ENCODE measurements at places on chromosomes 3 and 15.

DNA sequence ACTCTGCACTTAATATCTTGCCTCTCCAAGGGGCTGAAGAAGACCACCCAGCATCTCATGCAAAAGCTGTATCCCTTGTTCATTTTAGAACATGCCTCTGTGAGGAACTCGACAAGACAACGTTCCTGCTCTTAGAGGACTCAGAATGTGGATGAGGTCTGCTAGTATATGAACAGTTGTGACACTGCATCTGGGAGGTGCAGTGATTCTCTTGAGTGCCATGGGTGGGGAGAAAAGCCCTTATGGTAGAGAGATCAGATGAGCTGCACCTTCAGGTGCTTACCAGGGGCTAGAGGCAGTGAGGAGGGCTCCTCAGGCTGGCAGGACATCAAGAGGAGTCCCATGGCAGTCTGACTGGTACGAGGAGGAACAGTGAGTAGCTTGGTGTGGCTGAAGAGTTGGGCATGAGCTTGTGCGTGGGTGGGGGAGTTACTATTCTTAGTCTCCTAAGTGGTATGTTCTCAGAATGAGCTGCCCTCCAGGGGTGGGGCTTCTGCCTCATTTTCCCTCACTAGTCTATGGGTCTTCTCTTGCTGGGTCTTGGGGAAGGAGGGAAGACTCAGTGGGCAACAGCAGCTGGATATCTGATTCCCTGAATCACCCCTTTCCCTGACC is 56.7 kb upstream of the ATP2B2 start:
- DNase-seq: no peak

DNA sequence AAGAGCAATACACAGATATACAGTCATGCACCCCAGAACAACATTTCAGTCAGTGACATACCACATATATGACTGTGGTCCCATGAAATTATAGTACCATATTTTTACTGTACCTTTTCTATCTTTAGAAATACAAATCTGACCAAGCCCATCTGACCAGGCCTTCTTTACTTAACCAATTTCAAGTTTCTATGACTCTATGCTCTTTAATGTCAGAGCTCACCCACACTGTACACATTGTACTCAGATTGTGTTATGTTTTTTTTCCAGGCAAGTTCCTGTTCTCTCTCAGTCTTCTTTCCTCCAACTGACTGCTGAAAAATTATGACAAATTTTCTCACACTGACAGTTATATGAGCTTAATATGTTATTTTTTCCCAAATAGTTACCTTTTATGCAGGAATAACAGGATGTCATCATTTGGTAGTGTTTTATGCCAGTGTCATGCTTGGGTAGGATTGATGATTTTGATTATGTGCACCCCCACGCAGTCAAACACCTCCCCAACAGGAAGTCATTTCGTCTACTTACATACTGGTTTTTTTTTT is 8.0 kb upstream of the CBLB start:
- DNase-seq: no peak

DNA sequence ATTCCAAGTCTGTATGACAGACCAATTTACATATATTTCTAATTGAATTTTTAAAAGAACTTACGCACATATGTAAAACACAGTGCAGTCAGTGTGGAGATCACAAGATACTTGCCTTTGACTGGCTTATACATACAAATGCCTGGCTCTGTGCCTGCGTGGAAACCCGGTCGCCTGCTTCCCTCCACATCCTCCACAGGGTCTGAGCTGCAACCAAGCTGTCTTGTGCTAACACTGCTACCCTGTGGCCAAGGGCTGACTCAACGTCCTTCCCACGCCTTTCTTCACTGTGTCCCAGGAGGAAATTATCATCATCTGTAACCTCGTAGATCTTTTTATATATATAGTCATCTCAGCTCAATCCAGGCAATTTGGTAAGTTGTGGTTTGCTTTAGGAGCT is 117.0 kb downstream of the WNT7A start:
- DNase-seq: no peak

GRCh38 chr3:45571969-45572368 is 22.6 kb upstream of the LIMD1 start:
- DNase-seq: no peak

DNA sequence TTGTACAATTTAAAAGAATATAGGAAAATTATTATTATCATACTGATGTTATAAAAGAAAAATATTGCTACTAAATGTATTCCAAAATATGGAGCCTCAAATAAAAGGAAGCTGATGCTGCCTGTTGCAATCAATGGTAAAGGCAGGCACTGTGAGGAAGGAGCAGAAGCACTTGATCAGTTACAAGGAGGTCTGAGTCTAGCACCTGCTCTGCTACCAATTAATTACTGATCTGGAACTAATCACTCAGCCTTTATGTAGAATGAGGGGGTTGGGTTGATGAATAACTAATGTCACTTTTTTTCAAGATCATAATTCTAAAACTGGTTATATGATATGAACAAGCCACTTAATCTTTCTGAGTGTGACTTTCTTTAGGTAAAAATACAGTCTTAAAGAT is 5.5 kb downstream of the ADGRG7 start:
- no peak for DNase-seq

DNA sequence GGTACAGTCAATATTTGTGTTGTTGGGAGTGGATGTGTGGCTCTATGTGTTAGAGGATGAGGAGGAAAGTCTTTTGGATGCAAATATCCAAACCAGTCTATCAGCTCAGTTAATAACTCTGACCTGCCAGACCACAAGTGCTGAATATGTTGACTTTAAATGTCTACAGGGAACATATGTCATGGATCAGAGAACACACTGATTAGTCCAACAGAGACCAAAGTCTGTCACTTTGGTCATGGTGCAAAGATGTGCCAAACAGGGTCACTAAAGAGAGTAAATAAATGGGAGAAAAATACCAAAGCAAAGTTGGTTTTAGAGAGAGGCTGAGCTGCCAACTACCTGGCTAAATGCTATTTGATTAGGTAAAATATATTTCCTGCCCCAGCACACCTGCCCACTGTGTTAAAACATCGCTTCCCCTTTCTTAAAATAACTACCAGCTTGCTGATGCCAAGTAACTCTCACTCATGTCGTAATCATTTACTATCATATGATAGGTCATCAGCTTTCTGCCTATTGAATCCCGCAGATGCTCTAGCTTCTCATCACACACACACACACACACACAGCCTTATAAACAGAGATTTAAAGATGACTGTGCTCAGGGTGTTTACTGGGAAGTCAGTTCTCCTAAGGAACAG is 173.3 kb downstream of the PDZRN3 start:
- DNase-seq: no peak

GRCh38 chr15:91435113-91435512 is 335.1 kb downstream of the SV2B start:
- no peak for DNase-seq

DNA sequence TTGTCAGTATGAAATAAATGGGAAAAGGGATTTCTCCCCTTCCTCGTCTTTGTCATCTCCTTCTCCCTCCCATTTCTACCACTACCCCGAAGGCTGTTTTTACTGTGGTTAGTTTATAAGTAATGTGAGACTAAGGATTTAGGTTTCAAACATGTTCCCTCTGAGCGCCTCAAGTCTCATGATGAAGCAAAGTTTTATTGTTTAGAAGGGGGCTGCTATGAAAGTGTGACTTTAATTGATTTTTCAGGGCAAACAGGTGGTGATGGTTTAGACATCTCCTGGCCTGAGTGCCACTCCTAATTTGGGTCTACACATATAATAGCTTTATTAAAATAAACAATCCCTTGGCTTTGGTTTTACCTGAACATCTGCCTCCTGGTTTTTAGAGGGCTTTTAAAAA is 185.5 kb downstream of the MCTP2 start:
- no peak for DNase-seq

GRCh38 chr3:125179143-125179883 is 33.2 kb downstream of the SLC12A8 start:
- no peak for DNase-seq

DNA sequence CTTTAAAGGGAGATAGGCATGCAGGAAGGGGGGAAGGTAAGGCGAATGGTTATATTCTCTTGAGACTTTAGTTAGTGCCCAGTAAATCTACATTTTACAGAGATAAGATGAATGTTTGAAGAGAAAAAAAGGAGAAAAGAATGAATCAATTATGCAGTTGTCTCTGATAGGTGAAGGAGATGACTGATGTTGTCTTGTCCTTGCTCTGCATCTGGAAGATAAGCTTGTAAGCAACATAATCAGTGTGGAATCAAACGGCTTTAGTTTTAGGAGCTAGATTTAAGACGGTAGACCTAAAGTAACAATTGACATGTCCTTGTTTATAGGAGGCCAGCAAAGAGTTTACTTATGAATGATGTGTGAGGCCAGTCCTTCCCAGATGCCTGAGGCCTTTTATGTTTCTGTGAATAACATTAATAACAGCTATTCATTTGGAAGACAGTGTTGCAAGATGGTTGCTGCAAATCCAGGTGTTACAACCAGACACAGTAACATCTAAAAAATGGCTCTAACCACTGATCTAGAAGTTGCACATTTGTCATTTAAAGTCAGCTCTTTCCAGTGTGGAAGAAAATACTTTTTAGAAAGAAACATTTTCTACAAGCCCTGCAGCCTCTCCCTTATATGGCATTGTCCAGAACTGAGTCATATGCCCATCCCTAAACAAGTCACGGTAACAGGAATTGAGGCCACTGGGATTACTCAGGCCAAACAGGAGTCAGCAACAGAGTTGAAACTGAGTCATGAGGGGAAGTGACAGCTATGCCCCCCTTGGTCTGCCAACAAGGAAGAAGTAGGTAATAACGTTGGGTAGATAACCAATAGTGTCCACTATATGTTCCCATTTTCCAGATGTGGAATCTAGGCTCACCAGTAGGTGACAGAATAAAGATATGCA is 77.5 kb upstream of the FBN1 start:
- no peak for DNase-seq

All from stimulated activated CD8-positive, alpha-beta memory T cell treated with anti-CD3 and anti-CD28 coated beads, Interleukin-4, amount 100 ng/mL, for 1 hour (primary cell).